ENCODE measurements at places on chromosomes 1 and 21. TPM values are rescaled to one million over a fixed set of nuclear protein-coding genes. Genes with fewer than 3 reads are reported as not detected.

Gene LHX4
- not detected for total RNA-seq

Gene TEKT2
- total RNA-seq: not detected

Gene ADAMTSL4
- 3.5 TPM for total RNA-seq

Gene OLIG2
- total RNA-seq: not detected

Gene PIGR
- total RNA-seq: not detected

Gene GNAT2
- not detected for total RNA-seq

Gene WDR77
- 154 TPM for total RNA-seq

Gene COL11A1
- not detected for total RNA-seq

Gene LCE2C
- not detected for total RNA-seq

Gene HSPA13
- total RNA-seq: 16.0 TPM

Gene RGS4
- 10.4 TPM for total RNA-seq

Data from MG63 (cell line).